ENCODE measurements at places on chromosomes 7 and 10. TPM values are rescaled to one million over a fixed set of nuclear protein-coding genes. Genes with fewer than 3 reads are reported as not detected.

Gene TMEM176A
- not detected for total RNA-seq

Gene AKR1C8
- total RNA-seq = not detected

Gene PNPLA8
- 34.3 TPM for total RNA-seq

Gene PTPRN2
- total RNA-seq = 1.7 TPM

Gene CASTOR2
- 16.9 TPM for total RNA-seq

Gene PLPP4
- 15.0 TPM for total RNA-seq

Gene PAX4
- total RNA-seq = not detected

Gene GAD2
- not detected for total RNA-seq

Gene LRGUK
- total RNA-seq = 0.28 TPM

Gene ARMC10
- 65.7 TPM for total RNA-seq

Gene OR6V1
- total RNA-seq = not detected

Gene HOXA4
- not detected for total RNA-seq

Gene DNAJC30
- 3.6 TPM for total RNA-seq

Gene H2BK1
- not detected for total RNA-seq

Gene WNT8B
- total RNA-seq = not detected

Gene ZC3HAV1L
- total RNA-seq = 13.5 TPM

Gene LRIT2
- not detected for total RNA-seq

Gene ANKRD2
- total RNA-seq = 0.85 TPM

Gene OR2A5
- not detected for total RNA-seq

Gene TMEM196
- not detected for total RNA-seq

Gene EPHB4
- 40.9 TPM for total RNA-seq

Gene CLDN3
- total RNA-seq = not detected

Gene ENTPD1
- total RNA-seq = 0.58 TPM

Gene MRLN
- total RNA-seq = not detected

Gene NEUROG3
- not detected for total RNA-seq

Gene MAGI2
- total RNA-seq = 3.3 TPM

Gene MMD2
- not detected for total RNA-seq

Gene CDNF
- 1.2 TPM for total RNA-seq

Gene TMEM236
- total RNA-seq = under 0.01 TPM

Gene PKD2L1
- not detected for total RNA-seq

Gene PARP12
- 17.8 TPM for total RNA-seq

Gene CRPPA
- total RNA-seq = 2.0 TPM

Gene NKX2-3
- not detected for total RNA-seq

Gene LRRC61
- 0.85 TPM for total RNA-seq

Gene UPK3BL2
- 0.96 TPM for total RNA-seq

Gene CCL24
- not detected for total RNA-seq

Gene FAM241B
- 0.19 TPM for total RNA-seq

Gene TRIM73
- 0.19 TPM for total RNA-seq

Gene SLC13A1
- not detected for total RNA-seq

Gene GNG11
- 152 TPM for total RNA-seq

Gene ARHGEF35
- 1.5 TPM for total RNA-seq

Gene OPN1SW
- not detected for total RNA-seq

Gene FAM25C
- total RNA-seq = not detected

Gene TMEM213
- not detected for total RNA-seq

Gene TAS2R41
- total RNA-seq = not detected

Gene DOCK1
- total RNA-seq = 77.5 TPM

Gene NEURL1
- total RNA-seq = under 0.01 TPM

Gene OR2A7
- not detected for total RNA-seq

Gene GPR146
- total RNA-seq = 9.0 TPM

Gene SPDYE11
- total RNA-seq = not detected
